ENCODE measurements at places on chromosomes 13 and 19.

- no peak for DNase-seq
These were observed 202.0 kb downstream of the KATNAL1 start for GRCh38 chr13:30105381-30105780.

DNA sequence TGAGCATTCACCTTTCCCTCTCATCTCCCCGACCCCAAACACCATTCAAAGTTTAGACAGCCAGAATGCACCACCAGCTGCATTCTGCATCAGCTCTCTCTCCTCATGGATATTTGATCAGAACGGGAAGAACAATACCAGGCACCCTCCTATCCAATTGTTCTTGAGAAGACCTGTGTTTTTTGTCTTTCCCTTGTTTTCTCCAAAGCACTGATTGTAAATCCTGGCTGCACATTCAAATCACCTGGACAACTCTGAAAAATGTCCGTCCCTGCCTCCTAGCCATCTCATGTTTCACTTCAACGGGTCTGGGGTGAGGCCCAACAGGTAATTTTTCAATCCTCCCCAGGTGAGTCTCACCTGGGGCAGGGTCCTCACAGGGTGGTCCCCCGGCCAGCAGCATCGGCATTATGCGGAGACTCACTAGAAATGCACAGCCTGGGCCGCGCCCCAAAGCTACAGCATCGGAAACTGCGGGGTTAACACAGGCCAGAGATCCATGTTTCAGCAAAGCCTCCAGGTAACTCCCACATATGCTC, 5.5 kb downstream of the IRS2 start:
- DNase-seq = no peak

DNA sequence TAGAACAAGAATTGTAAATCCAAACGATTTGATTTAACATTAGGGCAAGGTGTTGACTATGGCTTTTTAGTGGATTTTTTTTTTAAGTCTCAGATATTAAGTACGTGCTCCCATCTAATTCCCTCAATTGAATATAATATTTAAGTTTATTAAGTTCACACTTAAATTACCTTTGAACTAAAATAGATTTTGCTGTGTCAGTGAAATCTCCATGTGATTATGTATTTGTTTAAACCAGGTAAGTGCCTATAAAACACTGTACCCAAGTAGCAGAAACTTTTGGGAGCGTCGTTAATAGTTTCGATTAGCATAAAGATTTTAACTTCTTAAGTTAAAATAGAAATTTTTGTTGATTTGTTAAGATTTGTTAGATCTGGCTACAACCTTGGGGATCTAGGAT, 1.6 kb downstream of the CLN5 start:
- no peak for DNase-seq

DNA sequence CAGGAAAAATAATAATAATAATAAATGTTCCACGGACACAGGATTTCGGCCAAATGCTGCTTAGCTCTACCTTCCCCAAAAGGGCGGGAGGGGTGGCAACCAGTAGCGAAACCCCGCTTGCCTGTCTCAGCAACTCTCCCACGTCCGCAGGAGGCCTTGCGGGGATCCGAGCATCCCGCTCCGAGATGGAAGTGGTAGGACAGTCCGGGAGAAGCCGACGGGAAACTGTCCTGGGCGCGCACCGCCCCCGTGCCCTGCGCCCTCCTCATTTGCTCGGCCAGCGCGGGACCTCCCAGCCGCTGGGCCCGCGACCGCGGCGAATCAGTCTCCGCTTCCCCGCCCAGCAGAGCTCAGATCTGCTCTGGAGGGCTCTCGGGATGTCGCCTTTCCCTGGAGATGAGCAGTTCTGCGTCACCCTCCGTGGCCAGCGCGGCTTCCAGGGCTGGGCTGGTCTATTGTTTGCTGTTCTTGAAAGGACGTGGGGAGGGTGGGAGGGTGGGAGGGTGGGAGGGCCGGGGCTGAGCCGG, 48.9 kb upstream of the PABPC3 start:
- peak; percentile 63 for DNase-seq

DNA sequence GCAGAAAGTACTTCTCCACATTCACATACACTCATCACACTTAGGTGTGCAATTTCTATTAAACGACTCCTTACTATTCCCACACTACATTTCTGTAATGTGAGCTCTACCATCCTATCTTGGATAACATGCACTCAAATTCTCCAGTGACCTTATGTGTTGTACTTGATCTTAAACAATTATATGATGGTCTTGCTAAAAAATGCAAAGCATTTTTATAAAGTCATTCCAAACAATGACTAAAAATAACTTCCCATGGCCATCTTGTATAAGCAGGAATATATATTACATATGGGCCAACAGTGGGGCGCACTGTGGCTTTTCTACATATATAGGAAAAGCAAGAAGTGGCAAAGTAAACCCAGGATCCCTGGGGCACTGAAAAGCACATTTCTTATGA, 155.5 kb downstream of the FLT1 start:
- no peak for DNase-seq

- DNase-seq = no peak
These were observed 8.1 kb downstream of the PIK3R2 start for GRCh38 chr19:18160971-18161635.

GRCh38 chr13:20363603-20364002, 131.5 kb upstream of the GJB6 start:
- no peak for DNase-seq

Measured in posterior cingulate gyrus (tissue), 11 donors.